ENCODE measurements at places on chromosomes 2 and 18.

GRCh38 chr2:236689393-236689700 lies 119.7 kb downstream of the ACKR3 start:
- DNase-seq = no peak

GRCh38 chr2:98472132-98472650 lies 27.5 kb downstream of the INPP4A start:
- no peak for DNase-seq

DNA sequence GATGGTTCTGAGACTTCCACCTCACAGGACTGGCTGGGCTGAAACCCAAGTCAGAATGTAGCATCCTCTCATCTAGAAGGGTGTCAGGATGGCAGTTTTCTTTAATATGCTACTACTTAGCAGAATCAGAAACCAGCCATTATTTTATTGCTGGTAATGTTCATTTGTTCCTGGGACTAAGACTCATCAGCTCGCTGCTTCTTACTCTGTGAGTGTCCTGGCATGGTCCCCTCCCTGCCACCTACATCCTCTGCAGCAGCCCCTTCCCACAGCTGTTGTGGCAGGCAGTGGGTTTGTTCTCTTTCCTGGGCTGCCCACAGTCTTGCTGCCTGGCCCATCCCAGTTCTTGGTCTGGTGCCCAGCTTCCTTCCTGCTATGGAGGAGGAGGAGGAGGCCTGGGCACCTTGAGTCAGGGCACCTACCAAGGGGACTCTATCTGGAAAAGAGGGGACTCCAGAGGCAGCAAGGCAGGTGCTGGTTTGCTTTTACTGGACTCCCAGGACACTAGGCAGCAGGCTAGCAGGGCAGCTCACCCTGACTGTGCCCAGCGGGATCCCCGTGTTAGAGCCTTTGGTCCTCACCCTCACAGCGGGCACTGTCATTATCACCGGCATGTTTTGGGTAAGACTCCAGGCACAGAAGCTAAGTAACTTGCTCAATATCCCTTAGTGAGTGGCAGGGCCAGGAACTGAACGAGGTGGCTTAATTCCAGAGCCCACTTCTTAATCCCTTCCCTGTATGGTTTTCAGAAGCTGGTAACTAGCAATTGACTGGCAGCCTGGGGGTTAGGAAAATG lies 62.1 kb downstream of the LRRFIP1 start:
- no peak for DNase-seq

DNA sequence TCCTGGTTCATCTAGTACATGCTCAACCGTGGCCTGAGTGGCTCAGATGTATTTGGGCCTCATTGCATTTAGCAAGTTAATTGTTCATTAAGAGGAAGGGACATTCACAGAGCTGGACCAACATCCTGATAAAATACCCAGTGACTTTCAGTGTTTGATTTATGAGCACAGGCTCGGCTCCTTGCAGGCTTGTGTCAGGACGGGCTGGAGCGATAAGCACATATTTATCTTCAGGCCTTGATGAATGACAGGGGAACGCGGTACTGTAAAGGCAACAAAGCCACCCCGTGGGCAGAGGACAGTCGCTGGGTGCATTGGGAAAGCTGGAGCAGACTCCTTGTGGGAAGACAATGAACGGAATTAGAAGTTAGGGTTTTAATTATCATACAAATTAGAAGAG lies 548.6 kb upstream of the HS6ST1 start:
- no peak for DNase-seq

DNA sequence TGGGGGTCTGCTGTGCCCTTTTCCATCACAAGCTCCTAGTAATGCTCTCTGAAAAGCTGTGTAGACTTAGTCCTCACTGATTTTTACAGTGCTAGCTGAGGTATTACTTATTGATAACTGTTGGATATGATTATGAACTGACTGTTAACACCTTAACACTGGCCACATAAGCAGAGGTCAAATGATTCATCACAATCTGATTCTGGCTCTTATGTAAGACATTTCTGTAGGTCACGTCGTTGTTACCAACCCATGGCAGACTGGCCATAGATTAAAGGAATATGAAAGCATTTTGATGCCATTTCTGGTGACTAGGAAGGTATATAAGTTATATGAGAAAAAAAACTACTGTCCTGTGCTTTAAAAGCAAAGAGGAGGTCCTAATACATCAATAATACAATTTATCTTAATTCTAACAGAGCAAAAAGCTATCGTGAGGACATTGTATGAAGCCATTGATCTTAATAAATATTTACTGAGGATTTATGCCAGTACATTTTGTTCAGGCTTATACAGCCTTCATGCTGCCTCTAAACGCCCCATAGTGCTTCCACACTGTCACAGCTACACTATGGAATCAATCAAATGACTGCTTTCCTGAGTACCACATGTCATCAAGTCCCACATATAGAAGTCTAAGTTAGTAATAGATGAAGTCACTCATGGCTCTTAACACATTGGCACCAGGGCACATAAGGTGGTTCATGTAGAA lies 6.9 kb upstream of the RND3 start:
- DNase-seq = no peak

GRCh38 chr18:59272221-59272888 lies 899 bp downstream of the RAX start:
- no peak for DNase-seq

- DNase-seq = no peak
Observed at GRCh38 chr2:69034845-69035244, 21.9 kb downstream of the ANTXR1 start.

GRCh38 chr2:119234021-119235019 lies 10.7 kb downstream of the STEAP3 start:
- no peak for DNase-seq

DNA sequence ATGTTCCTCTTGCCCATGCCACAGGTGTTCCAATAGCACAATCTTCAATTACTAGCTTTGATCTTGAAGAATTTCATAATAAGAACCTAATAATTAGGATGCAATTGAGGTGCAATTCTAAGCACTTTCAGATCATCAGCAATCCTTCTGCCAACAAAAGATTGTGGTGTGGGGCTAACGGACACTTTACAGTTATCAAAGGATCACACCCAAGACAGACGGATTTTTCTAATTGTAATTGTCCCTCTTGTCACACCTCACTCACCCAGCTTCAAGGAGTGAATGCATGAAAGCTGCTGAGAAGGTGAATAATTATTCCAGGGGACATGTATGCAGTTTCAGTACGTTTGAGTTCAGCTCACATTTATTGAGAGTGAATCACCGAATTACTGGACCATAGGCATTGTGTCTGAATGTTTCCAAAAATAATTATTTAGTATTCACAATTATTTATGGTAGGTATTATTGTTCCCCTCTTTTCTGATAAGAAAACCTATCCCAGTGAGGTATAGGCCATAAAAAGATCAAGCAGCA lies 438.5 kb upstream of the TRIB2 start:
- no peak for DNase-seq

- no peak for DNase-seq
Observed at GRCh38 chr2:27681841-27682240, 18.2 kb downstream of the SLC4A1AP start.

GRCh38 chr2:175233135-175233719 lies 51.7 kb upstream of the ATP5MC3 start:
- peak; percentile 29 for DNase-seq

- DNase-seq = no peak
Observed at GRCh38 chr2:36469710-36470109, 114.1 kb downstream of the CRIM1 start.

- peak; percentile 78 for DNase-seq
Observed at GRCh38 chr2:43178602-43179542, 47.5 kb downstream of the ZFP36L2 start.

DNA sequence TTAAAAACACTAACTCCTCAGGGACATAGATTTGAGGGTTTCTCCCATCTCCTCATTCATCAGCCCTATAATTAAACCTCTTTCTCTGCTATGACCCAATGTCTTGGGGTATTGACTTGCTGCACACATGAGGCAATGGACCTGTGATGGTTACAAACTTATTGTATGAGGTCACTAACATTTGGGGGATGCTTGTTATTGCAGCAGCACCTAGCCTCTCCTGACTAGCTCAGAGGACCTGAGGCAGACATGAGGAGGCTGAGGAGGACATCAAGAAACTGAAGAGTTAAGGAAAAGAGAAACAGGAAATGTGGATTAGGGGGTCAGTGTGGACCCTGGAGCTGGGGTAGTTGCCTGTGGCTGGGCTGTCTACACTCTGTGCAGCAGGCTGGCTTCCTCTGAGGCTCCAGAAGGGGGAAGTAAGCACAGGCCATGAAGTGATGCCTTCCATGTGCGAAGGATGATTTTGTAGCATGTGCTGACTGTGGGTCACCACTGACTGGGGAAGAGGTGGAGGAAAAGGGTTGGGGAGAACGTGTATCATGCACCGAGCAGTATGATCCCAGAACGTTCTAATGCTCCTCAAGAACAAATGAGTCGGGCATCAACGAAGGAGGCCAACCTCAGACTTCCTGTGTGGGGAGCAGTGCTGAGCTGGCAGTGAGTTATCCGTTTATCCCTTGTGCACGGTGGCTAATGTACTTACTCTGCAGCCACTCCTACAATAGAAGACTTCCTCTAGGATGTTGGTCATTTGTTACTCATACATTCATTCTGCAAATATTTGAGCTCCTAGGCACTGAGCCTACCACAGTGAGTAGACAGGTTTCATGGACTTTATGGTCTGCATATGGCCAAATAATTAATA lies 42.1 kb upstream of the RFX8 start:
- no peak for DNase-seq

DNA sequence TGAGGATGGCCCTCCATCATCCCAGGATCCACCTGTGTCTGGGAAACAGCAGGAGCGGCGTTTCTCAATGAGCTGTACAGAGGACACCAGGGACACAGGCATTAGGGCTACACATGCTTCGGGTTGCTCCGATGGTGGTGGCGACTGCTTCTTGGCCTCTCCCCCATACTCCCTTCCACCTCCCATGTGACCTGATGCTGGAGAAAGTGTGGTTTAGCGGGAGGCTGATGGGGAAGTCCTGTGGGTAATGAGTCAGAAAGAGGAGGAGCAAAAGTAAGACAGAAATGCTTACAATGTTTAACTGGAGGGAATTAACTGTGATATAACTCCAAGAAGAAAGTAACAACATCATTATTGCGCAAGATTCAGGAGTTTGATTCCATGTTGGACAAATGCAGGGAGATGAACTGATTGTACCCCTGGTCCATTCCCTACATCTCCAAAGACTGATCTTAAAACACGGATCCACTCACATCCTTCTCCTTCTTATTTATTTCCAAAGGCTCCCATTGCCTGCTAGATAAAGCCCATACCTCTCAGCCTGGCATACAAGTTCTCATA lies 186.6 kb downstream of the NRP2 start:
- no peak for DNase-seq

- DNase-seq = no peak
Observed at GRCh38 chr2:9333591-9334171, 89.6 kb downstream of the ITGB1BP1 start.

DNA sequence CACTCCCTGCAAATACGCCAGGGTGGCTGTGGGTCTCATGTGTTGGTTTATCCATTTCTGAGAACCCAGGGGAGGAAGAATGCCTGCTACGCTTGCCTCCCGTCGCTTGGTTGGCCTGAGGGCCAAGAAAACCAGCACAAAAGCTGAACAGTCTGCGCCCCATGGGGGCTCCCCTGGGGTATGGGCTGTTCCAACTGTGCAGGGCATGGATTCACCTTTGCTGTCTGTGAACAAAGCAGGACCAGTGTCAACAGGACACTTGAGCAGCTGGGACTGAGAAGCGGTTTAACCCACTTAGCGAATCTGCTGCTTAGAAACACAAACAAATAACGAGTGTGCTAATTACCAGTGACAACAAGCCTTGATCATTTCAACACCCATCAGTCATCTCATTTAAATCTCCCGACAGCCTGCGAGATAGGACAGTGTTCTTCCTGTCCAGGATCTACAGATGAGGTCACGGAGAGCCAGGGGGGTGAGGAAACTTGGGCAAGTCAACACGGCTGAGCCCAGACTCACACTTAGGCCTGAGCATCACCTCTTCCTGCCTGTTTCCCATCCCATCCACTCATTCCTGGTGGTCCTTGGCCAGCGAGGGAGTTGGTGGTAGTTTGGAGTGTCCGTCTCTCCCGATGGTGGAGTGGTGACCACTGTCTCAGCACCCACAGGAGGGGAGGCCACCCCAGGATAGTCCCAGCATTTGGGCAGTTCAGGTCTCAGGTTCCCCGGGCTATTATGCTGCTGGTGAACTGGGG lies 111.6 kb upstream of the HAAO start:
- DNase-seq = no peak

DNA sequence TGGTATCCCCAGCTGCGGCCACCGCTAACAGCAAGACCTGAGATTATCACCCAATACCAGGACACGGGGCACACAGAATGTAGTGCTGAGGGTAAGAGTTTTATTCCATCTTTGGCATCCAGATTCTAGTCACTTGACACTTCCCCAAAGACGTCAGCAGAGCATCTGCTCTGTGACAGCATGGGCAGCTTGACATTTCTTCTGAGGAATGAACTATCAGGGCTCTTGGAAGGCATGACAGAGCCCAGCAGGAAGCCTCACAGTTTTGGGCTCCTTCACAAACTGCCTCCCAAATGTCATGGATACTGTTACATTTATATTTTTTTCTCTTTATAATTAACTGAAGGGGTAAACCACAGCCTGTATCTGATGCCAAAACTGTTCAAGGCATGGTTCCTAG lies 1010.7 kb downstream of the TDRD15 start:
- no peak for DNase-seq

DNA sequence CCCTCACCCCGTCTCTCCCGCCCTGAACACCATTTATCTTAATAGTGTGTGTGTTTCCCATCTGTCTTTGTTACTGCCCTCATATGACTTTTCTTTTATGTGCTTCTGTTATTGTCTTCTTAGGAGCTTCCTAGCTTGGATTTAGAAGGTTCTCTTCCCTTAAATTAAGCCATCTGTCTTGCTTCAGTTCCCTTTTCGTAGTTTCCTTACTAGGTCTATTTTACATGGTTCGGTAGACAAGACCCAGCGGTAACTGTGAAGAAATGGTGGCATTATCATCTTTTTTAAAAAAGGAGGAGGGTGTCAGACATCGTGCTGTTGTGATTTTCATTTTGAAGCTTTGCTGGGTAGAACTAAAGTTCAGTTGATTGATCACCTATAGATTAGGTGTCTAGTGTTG lies 10.3 kb downstream of the NCK2 start:
- no peak for DNase-seq

GRCh38 chr2:206840999-206841398 lies 75.6 kb downstream of the FASTKD2 start:
- DNase-seq = no peak

- DNase-seq = peak; percentile 94
Observed at GRCh38 chr2:43293744-43294695, 67.6 kb upstream of the ZFP36L2 start.

DNA sequence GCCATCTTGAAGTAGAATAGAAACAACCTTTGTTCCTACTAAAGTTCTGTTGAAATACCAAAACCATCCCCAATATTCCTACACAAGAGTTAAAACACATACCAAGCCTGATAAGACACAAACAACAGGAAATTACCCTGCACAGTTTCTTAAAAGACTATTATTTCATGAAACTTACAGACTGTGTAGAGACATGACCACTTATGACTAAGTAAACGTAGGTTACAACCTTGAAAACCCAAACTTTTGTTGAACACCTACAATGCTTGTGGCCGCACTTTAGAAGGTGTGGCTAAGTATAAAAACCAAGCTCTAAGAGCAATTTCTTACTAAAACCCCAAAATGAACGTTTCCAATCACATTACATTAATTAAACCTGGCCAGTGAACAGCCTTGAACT lies 2.0 kb downstream of the SMAD2 start:
- DNase-seq = no peak

GRCh38 chr18:34880882-34881834 lies 160.1 kb upstream of the MAPRE2 start:
- no peak for DNase-seq

GRCh38 chr2:147937744-147938349 lies 82.7 kb downstream of the ORC4 start:
- DNase-seq = no peak

- no peak for DNase-seq
Observed at GRCh38 chr2:136389809-136390208, 271.9 kb upstream of the CXCR4 start.
